Ovary (tissue), 10 donors: ENCODE measurements at places on chromosomes 4 and X.

- DNase-seq = no peak
Measured at GRCh38 chrX:63050225-63050624, 300.9 kb downstream of the SPIN4 start.

GRCh38 chrX:131816551-131817136 lies 206.5 kb upstream of the STK26 start:
- DNase-seq = peak; percentile 88

- DNase-seq = no peak
Measured at GRCh38 chrX:109036624-109037023, 300.3 kb upstream of the IRS4 start.

DNA sequence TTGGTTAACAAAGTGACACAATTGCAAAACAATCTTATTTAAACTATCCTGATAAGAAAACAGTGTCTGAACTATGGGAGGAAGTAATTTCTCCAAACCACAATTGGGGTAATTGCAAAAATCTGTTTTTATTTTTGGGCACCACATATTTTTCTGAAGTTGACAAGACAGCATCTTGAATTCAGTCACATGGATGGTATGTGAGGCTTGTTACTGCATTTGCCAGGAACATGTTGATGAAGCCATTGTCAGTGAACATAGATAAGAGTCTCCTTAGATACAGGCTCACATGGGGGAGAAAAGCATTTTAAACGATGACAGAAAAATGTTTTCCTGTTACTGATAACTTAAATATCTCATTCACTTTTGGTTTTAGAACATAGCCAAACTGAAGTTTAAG lies 5.5 kb upstream of the USP53 start:
- no peak for DNase-seq

DNA sequence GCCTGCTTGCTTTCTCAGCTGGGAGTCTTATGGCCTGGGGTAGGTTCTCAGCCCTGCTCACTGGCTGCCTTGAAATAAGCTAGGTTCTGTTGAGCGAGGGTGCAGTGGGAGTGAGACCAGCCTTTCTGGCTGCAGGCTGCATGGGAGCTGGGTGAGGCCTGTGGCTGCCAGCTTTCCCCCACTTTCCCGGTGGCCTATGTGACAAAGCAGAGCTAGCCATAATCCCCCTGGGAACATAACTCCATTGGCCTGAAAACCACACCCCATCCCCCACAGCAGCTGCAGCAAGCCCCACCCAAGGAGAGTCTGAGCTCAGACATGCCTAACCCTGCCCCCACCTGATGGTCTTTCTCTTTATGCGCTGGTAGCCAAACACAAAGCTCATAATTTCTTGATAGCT lies 118.9 kb downstream of the KLHL4 start:
- no peak for DNase-seq

DNA sequence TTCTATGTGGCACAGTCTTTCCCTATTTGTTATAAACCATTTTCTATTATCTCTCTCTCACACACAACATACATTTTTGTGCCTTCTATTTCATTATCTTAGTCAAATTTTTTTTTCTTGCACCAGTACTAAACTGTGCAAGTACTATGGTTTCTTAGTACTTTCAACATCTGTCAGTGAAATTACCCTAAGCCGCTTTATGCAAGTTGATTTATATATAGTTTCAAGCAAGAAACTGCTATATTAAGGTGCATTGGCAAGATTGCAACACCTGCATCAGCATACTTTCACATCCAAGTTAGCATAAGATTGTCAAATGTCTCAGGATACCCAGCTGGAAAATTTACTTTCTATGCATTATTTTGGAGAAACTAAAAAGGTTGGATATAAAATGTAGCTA lies 180.2 kb upstream of the FSTL5 start:
- no peak for DNase-seq

DNA sequence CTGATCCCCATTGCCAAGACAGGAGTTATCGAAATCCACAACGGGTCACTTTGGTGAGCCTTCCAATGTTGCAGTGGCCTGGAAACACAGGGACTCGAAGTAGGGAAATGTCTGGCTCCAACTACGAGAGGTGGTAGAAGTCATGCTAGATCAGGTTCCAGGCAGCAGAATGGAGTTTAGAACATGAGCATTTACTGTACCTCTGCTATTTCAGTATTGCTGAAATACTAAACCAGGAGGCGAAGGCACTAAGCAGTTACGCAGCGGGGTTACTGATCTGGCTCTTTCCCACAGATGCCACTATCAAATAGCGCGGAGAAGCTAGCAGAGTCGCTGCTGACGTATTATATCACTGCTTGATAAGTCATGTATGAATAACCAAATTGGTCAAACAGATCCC lies 56.3 kb downstream of the PTCHD1 start:
- no peak for DNase-seq
